Activated T-helper 2 cell treated with anti-CD3 and anti-CD28 coated beads, Interferon-gamma antibody, Interleukin-2, Interleukin-4, amounts not matched to agents 10 μg/mL and 5 μg/mL and 100 μg/mL, durations not matched to agents 14 hours and 24 hours and 36 hours (primary cell): ENCODE measurements at places on chromosomes 16 and 17. TPM values are rescaled to one million over a fixed set of nuclear protein-coding genes. Genes with fewer than 3 reads are reported as not detected.

DNA sequence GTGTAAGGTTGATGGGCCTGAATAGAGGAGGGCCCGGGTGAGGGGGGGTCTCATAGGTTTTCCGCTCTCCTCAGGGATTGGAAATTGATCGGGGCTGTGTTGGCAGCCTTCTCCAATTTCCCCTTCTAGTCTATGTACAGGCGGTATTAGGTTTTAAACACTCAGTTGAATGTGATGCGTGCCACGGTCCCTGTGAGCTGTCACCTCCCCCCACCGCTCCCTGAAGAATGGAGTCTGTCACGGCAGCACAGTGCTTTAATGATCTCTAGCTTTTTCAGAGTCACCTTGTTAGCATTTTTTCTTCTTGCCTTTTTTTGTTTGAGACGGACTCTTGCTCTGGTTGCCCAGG, 800 bp downstream of the COX4I1 start:
- no peak for DNase-seq
- peak overlapping the region; percentile 86 for H3K4me3 ChIP-seq
- H3K27ac ChIP-seq: peak overlapping the region; percentile 89
- H3K36me3 ChIP-seq: peaks cover 61% of the 10 kb centered on the region
- H3K27me3 ChIP-seq: no peaks in the 10 kb centered on the region
- peaks cover 27% of the 10 kb centered on the region for H3K4me1 ChIP-seq

DNA sequence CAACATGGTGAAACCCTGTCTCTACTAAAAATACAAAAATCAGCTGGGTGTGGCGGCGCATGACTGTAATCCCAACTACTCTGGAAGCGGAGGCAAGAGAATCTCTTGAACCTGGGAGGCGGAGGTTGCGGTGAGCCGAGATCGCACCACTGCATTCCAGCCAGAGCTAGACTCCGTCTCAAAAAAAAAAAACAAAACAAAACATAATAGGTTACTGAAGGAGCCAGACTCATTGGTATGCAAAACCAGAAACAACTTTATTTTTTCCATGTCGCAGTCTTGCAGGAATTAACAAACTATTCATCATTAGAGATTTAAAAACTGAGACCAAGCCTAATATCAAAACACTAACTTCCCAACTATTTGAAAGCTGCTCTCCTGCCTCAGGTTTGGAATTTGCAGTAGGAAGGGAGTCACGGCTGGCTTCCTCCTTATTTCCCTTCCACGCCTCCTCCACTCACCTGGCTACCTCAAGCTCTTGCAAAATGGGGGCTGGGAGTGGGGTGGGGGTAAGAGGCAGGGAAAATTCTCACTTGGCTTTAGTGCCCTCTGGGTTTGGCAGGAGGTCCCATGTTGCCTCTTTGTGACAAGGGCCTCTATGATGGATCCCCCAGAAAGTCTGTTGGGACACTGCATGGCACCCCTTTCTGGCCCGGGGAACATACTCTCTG, 34.1 kb upstream of the MYH10 start:
- H3K4me3 ChIP-seq: no peak overlapping the region
- DNase-seq: no peak
- H3K36me3 ChIP-seq: no peaks in the 10 kb centered on the region
- peaks cover 10% of the 10 kb centered on the region for H3K27me3 ChIP-seq

HEATR9 gene
- 0.14 and 0.16 TPM in 2 replicates for total RNA-seq

GRCh38 chr16:1950047-1950446, 4.4 kb downstream of the RPL3L start:
- H3K36me3 ChIP-seq: no peaks in the 10 kb centered on the region
- no peak overlapping the region for H3K27ac ChIP-seq
- peaks cover 5% of the 10 kb centered on the region for H3K4me1 ChIP-seq
- no peaks in the 10 kb centered on the region for H3K27me3 ChIP-seq
- DNase-seq: no peak
- H3K4me3 ChIP-seq: no peak overlapping the region

DNA sequence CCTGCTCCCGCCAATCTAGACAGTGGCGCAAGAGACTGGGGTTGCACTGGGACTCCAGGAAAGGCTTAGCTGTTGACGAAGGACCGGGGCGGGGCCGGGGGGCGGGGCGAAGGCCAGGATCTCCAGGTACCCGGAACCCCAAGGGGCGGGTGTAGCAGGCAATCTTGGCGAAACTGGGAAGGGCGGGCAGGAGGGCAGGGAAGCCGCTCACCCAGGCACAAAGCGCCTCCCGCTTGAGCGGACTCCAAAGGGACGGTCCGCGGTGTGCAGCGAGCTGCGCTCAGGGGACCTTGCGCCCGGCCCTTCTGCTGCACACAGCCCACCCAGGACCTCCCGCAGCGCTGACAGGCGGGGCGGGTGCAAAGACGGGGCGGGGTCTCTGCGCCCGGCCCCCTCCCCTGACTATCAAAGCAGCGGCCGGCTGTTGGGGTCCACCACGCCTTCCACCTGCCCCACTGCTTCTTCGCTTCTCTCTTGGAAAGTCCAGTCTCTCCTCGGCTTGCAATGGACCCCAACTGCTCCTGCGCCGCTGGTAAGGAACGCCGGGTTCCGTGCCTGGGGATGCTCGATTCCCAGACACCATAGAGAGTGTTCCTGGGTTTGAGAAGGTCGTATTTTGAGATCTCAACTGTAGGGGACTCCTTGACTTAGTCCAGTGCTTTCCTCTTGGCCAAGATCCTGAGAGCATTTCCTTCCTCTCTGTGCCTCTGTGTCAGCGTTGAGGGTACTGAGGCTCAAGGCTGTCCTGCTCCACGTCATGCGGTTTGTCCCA, at the start of gene MT1F:
Gene MT1F, plus strand, starts transcription at position 405 of the 772 bp plus-strand sequence. Its CDS starts 100 bp downstream, at position 505.
- H3K36me3 ChIP-seq: no peaks in the 10 kb centered on the region
- peaks cover 22% of the 10 kb centered on the region for H3K27me3 ChIP-seq
- peak within 1 kb of the TSS; percentile 96 for H3K4me3 ChIP-seq
- peak; percentile 47 for DNase-seq

TNFRSF13B gene
- total RNA-seq: 0.14 TPM in 1 of 2 replicates, not detected in the other

DNA sequence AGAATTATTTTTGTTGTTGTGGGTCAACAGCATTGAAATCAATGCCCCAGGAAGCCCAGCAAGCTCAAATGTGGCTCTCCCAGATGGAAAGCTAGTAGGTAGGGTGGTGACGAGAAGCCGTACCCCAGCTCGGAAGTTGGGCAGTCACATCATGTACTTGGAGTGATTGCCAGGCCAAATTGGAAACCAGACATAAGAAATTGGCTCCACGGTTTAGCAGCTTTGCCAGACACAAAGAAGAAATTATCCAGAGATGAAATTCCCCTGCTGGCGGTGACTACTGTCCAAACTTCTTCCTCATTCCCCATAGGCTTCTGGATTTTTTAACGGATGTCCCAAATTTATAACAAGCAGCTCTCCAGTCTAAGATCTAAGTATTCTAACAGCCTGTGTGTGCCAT, 95.9 kb downstream of the OR1D5 start:
- H3K4me3 ChIP-seq: no peak overlapping the region
- no peak overlapping the region for H3K27ac ChIP-seq
- H3K36me3 ChIP-seq: no peaks in the 10 kb centered on the region

- no peaks in the 10 kb centered on the region for H3K27me3 ChIP-seq
- no peaks in the 10 kb centered on the region for H3K4me1 ChIP-seq
- H3K27ac ChIP-seq: no peak overlapping the region
- DNase-seq: peak; percentile 41
Observed at GRCh38 chr16:578870-579405, 9.2 kb downstream of the PIGQ start.

DNA sequence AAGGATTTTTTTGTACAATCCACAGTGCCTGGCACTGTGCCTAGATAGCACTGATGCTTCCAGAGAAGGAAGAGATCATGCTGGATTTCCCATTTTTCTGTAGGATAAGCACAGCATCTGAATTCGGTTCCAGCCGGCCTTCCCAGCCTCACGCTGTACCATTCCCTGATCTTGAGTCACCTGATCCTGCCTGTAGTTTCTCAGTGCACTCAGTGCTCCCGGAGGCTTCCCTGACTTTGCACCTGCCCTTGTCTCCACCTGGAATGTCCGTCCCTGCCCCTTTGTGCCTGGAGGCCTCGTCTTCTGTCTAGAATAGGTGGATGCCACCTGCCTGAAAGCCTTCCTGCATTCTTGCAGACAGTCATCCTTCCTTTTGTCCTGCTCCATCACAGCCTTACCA, 179.9 kb downstream of the CCDC182 start:
- H3K36me3 ChIP-seq: no peaks in the 10 kb centered on the region
- no peak overlapping the region for H3K4me3 ChIP-seq
- DNase-seq: no peak
- H3K4me1 ChIP-seq: peaks cover 9% of the 10 kb centered on the region

- H3K36me3 ChIP-seq: no peaks in the 10 kb centered on the region
- no peaks in the 10 kb centered on the region for H3K4me1 ChIP-seq
- H3K4me3 ChIP-seq: no peak overlapping the region
- no peaks in the 10 kb centered on the region for H3K27me3 ChIP-seq
- no peak for DNase-seq
- H3K27ac ChIP-seq: no peak overlapping the region
Observed at GRCh38 chr16:59328961-59329360, 594.8 kb upstream of the GOT2 start.

DNA sequence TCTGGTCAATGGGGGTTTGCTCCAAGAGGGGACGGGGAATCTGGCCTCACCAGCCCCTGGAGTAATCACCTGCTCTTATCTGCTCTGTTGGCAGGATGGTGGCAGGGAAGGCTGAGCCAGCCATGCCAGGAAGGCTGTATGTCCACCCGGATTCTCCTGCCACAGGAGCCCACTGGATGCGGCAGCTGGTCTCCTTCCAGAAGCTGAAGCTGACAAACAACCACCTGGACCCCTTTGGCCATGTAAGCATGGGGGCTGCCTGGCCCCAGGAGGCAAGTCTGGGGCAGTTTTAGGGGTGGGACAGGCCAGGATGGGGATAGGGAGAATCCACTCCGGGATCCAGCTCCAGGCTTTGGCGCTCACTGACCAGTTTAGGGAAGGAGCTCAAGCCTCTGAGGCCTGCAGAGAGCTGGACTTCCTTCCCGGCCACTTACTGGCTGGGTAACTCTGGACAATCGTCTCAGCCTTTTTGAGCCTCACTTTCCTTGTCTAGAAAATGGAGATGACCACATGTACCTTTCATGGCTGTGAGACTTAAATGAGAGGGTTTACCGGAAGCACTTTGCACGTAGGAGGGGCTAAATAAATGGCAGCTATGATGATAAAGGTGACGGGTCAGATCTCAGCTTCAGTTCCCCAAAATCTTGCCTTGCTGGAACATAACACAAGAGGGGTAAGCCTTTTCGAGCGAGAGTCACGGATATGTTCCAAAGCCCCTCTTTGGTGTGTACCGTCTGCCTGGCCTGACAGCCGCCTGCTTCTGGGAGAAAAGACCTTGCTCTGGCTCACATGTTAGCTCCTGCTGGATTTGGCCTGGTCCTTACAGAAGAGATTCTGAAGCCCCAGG, 15.4 kb downstream of the TBX4 start:
- H3K27ac ChIP-seq: no peak overlapping the region
- H3K27me3 ChIP-seq: peaks cover 25% of the 10 kb centered on the region
- no peak overlapping the region for H3K4me3 ChIP-seq
- DNase-seq: no peak
- H3K36me3 ChIP-seq: no peaks in the 10 kb centered on the region
- H3K4me1 ChIP-seq: no peaks in the 10 kb centered on the region

CCL7 gene
- not detected in 2 replicates for total RNA-seq

RTN4RL1 gene
- total RNA-seq: 0.25 and 0.51 TPM in 2 replicates

CSF3 gene
- total RNA-seq: not detected in 2 replicates

DNA sequence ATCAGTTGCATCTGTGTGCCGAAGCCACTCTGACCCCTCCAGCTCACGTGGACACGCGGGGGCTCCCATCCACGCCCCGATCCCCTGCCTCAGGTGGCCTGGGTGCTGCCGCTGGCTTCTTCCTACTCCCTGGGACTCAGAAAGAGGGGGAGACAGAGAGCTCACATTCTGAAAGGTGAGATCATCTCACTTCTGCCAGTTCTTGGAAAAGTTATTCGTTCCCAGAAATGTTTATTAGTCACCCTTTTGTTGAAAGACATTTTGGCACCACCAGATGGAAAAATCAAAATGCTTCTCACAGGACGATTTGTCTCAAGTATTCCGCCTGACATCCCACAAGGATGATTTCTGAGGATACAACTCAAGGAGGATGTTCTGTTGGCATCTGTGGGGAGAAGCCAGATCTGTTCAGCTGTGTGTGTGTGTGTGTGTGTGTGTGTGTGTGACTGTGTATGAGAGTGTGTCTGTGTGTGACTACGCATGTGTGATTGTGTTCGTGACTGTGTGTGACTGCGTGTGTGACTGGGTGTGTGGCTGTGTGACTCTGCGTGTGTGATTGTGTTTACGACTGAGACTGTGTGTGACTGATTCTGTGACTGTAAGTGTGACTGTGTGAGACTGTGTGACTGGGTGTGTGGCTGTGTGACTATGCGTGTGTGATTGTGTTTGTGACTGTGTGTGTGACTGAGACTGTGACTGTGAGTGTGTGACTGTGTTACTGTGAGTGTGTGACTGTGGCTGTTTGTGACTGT, 207.3 kb downstream of the NTN1 start:
- DNase-seq: no peak
- no peaks in the 10 kb centered on the region for H3K4me1 ChIP-seq
- no peak overlapping the region for H3K4me3 ChIP-seq
- H3K27me3 ChIP-seq: no peaks in the 10 kb centered on the region
- H3K36me3 ChIP-seq: no peaks in the 10 kb centered on the region
- no peak overlapping the region for H3K27ac ChIP-seq

DNA sequence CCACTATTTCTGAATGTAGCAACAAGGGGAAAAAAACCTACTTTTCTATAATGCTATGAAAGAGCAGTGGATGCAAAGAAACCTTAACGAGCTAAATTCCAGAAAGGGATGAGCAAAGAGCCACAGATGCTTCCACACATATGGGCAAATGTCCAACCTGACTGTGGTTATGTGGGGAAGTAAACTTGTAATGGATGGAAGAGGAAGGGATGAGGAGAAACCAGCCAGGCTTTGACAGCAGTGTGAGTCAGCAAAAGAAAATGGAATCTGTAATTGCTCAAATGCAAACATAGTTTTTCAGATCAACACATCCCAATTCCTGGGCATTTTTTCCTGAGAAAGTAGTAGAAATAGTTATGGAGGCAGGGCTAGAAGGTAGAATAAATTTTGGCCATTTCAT, 204.8 kb upstream of the CPHXL start:
- no peak overlapping the region for H3K27ac ChIP-seq
- no peak overlapping the region for H3K4me3 ChIP-seq
- H3K4me1 ChIP-seq: no peaks in the 10 kb centered on the region
- H3K27me3 ChIP-seq: no peaks in the 10 kb centered on the region
- DNase-seq: no peak

- no peaks in the 10 kb centered on the region for H3K27me3 ChIP-seq
- H3K4me1 ChIP-seq: no peaks in the 10 kb centered on the region
- no peak overlapping the region for H3K4me3 ChIP-seq
- DNase-seq: no peak
- no peaks in the 10 kb centered on the region for H3K36me3 ChIP-seq
- no peak overlapping the region for H3K27ac ChIP-seq
Observed at GRCh38 chr16:7313170-7313569, 19.5 kb upstream of the RBFOX1 start.

CCDC78 gene
- total RNA-seq: 7.3 and 8.3 TPM in 2 replicates

- no peak overlapping the region for H3K4me3 ChIP-seq
- H3K27me3 ChIP-seq: peaks cover 11% of the 10 kb centered on the region
- H3K36me3 ChIP-seq: no peaks in the 10 kb centered on the region
- no peak overlapping the region for H3K27ac ChIP-seq
- peaks cover 2% of the 10 kb centered on the region for H3K4me1 ChIP-seq
Observed at GRCh38 chr16:88969361-88969831, 7.6 kb downstream of the CBFA2T3 start.

NPIPB6 gene
- 2.6 and 2.7 TPM in 2 replicates for total RNA-seq
